Muscle of leg (tissue), 16 donors: ENCODE measurements at places on chromosomes 2 and 18. TPM values are rescaled to one million over a fixed set of nuclear protein-coding genes. Genes with fewer than 3 reads are reported as not detected.

GKN2 gene
- polyA plus RNA-seq = not detected

PAX8 gene
- polyA plus RNA-seq = 2.6 TPM

PIEZO2 gene
- 26.4 TPM for polyA plus RNA-seq

DTNA gene
- polyA plus RNA-seq = 81.0 TPM

TFCP2L1 gene
- 0.27 TPM for polyA plus RNA-seq

FRZB gene
- 5.6 TPM for polyA plus RNA-seq

GNAL gene
- 1.6 TPM for polyA plus RNA-seq

PARD3B gene
- polyA plus RNA-seq = 8.3 TPM

- DNase-seq = no peak
These were observed 9.4 kb downstream of the REV1 start for GRCh38 chr2:99480390-99480789.

DNA sequence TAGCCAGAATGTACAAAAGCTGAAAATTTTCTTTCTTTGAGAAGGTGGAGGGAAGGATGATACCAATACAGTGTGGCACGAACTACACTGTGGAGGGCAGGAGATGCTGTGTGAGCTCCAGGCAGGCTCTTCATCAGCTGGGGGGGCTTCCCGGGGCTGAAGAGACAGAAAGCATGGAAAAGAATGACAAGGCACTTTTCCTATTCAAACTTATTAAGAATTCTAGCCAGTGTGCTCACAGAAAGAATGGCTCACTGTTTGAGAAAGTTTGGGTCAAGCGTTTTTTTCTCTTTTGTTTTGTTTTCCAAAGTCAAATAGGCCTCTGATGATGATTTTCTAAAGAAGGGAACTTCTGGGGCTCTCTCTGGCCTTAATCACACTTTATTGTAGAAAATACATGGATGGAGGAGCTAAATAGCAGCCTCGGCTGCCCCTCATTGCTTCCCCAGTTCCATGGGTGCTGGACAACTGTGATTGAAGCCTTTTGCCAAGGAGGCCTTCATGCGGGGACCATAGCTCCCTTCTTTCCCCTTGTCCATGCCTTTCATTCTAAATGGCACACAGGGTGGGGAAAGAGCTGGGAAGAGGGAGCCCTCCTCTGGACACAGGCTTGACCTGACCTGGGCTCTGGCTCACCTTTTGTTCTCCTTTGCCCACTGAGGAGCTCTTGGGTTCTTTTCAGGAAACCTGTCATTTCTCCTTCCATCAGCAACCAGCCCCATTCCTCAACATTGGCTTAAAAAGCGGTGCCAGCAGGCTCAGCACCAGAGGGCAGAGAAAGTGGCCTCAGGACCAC lies 130.6 kb downstream of the TDRD15 start:
- no peak for DNase-seq

DNA sequence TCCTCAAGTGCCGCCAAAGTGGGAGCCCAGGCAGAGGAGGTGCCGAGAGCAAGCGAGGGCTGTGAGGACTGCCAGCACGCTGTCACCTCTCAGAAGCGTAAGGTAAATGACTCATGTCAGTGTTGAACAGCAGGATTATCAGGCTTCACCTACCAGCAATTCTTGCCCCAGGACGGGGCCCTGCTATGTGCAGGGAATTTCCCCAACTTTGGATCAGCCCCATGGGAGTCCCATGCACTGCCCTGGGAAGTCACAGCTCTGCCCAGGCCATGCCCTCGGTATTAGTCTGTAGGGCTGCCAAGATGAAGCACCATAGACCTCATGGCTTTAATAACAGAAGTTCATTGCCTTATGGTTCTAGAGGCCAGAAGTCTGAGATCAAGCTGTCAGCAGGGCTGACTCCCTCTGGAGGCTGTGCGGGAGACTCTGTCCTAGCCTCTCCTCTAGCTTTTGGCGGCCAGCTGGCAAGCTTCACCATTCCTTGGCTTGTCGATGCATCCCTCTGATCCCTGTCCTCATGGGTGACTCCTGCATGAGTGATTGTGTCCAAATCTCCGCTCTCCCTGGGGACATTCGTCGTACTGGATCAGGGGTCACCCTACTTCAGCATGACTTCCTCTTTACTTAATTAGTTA lies 55.9 kb downstream of the TRPM8 start:
- DNase-seq = no peak

DNA sequence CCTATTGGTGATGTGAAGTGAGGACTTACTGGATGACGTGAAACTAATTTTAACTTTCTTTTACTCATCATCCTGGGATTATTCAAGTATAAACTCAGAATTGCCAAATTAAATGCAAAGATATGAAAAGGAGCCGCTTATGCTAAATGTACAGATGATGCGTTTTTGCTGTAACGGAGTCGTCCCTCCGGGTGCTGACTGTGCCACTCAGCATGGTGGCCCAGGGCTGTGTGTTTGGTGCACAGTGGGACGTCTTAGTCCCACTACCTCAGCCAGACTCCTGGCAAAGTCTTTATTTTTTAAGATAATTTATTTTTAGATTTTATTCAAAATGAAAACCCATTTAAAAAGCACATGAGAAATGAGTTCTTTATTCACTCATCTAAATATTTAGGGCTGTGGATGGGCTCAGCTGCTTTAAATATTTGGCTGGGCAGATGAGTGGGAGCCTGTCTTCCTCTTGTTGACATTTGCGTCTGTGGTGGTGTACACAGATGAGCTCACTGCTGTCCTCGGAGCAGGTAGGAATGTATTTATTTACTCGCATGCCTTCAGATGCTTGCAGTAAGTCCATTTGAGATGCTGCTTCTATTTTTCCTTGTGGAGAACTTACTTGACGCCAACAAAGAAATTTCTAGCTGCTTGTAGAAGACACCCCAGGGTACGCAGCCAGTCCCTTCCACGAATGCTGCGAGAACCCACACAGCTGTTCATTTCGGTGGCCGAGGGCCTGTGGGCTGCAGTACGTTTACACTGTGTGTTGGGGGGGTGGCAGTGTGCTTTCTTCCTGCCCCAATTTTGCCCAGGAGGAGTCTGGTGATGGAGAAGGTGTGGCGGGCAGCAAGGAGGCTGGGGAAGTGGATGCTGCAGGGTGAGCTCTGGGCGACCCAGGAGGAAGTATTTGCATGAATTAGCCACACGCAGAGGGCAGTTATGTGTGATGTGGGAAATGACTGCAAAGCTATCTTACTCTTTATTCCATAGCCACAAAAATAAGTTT lies 105.0 kb downstream of the AGAP1 start:
- peak; percentile 19 for DNase-seq

DNA sequence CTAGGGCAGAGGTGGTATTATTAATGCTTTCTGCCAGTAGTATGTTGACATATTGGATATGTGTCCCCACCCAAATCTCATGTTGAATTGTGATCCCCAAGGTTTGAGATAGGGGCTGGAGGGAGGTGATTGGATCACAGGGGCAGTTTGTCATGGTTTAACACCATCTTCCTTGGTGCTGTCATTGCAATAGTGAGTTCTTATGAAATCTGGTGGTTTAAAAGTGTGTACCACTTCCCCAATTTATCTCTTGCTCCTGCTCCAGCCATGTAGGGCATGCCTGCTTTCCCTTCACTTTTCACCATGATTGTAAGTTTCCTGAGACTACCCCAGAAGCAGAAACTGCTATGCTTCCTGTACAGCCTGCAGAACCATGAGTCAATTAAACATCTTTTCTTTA lies 47.1 kb upstream of the THSD7B start:
- DNase-seq = no peak

DNA sequence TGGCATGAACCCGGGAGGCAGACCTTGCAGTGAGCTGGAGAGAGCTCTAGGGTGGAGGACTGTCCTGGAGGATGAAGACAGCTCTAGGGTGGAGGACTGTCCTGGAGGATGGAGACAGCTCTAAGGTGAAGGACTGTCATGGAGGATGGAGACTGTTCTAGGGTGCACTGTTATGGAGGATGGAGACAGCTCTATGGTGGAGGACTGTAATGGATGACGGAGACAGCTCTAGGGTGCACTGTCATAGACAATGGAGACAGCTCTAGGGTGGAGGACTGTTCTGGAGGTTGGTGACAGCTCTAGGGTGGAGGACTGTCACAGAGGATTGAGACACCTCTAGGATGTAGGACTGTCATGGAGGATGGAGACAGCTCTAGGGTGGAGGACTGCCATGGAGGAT lies 21.1 kb upstream of the KCNG2 start:
- DNase-seq = no peak

- no peak for DNase-seq
These were observed 130.4 kb downstream of the RNF144A start for GRCh38 chr2:7047661-7048060.

- DNase-seq = no peak
These were observed 73.2 kb downstream of the KLHL29 start for GRCh38 chr2:23457990-23458682.

- peak; percentile 78 for DNase-seq
These were observed 173.0 kb downstream of the CTIF start for GRCh38 chr18:48711651-48712486.

DNA sequence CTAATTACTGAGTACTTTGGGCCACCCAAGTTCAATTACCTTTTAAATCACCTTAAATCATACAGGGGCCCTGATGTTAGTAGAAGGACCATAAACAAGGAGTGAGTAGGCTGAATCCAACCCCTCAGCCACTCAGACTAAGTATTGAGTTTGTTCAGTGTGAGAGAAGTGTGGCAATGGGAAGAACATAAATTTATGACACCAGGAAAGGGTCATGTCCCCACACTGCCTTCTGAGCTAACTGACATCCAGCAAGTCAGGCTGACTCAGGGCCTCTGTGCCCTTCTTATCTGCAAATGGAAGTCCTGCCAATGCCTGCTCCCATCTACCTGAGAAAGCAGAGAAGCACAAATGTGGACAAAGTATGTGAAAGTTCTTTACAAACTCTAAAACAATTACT lies 12.9 kb downstream of the PLEKHM3 start:
- DNase-seq = no peak

DNA sequence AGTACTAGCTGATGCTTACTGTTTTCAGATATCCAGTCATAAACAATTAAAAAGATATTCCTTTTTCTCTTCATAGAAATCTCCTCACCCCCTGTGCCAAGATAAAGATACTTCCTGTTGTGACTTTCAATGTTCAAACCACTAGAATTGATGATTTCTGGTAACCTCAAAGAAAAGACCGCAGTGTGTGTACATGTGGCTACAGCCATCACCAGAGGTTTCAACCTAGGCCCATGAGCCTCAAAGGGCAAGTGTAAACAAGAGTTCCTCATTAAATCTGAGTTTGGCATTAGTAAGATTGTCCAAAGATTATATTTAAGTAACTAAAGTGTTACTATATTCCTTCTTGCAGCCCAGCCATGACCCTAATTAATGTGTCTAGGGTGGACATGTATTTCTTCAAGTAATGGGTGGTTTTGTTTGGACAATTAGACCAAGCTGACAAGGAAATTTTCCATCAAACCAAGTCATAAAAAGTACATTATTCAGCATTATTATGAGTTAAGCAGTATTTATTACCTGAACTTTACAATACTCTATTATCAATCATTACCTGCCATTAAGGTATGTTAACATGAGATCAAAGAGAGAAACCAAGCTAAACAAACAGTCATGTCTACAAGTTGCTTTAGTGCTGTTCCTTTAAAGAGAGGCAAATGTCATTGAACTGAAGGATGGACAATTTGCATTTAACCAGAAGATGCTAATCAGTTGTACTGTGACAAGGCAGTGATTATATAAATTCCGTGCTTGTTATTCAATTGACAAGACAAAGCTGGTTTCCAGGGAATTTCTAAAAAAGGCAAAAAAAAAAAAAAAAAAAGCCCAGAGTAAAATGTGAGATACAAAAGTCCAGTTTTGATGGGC lies 382.7 kb downstream of the LNPK start:
- DNase-seq = no peak

DNA sequence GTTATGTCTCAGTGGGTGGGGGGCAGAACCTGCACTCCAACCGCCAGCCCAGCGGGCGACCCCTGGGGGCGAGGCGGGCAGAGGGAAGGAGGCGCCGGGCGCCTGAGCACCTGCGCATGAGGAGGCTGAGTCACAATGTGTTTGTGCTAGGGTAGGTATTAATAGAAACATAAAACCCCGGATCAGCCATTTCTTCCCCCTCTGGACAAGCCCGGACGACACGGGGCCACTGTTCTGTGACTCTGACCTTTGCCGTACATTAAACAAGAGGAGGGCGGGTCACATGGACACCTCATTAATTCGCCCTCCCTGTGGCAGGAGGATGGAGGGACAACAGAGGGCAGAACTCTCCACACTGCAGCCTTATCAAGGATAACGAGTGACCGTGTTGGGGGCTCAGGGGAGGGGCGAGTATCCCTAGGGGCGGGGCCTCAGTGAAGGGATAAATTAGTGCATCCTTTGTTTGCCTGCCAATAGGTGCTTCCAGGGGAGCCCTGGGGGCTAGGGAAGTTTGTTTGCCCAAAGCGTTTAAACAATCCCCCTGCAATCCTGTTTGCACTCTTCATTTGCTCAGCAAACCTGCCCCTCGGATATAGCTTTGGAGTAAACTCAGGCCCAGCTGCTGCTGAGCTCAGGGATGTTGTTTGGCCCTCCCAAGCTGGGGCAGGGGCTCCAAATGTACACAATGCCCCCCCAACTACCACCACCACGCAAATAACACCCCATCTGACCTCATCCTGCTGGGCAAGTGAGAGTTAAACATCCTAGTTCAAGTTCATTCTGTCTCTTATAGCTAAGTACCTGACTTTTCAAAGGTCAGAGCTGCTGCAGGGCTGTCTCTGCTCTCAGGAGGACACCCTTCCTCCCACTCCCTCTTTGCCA lies 171.2 kb upstream of the GLI2 start:
- no peak for DNase-seq
